ENCODE measurements at places on chromosomes 7 and 10.

- no peak for DNase-seq
Measured at GRCh38 chr10:7942316-7942715, 112.2 kb upstream of the GATA3 start.

- DNase-seq: no peak
Measured at GRCh38 chr10:8060010-8060703, 5.7 kb downstream of the GATA3 start.

DNA sequence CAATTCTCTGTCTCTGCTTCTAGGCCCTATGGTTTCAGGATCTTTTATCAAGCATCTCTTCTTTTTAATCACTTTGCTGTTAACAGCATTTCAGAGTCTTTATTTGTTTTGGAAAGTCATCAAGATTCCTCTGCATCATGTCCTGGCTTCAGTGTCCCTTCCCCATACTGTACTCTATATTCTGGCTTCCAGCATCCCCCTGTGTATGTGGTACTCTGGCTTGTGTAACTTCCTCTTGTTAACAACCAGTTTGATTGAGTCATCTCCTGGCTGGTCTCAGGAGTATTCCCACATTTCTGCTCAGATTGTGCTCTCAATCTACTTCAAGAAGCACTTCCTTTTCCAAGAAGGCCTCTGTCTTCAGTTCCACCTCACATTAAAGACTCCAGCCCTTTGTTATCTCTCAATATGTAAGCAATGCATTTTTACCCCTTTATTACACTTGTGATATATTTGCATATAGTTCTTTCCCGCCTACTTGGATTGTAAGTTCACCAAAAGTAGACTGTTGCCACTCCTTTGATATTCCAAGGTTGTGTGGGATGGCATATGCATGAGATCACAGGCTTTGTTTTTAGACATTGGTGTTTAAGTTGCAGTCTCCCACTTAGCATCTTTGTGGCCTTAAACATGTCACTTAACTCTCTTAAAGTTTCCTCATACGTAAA lies 15.1 kb upstream of the ATE1 start:
- DNase-seq: no peak

DNA sequence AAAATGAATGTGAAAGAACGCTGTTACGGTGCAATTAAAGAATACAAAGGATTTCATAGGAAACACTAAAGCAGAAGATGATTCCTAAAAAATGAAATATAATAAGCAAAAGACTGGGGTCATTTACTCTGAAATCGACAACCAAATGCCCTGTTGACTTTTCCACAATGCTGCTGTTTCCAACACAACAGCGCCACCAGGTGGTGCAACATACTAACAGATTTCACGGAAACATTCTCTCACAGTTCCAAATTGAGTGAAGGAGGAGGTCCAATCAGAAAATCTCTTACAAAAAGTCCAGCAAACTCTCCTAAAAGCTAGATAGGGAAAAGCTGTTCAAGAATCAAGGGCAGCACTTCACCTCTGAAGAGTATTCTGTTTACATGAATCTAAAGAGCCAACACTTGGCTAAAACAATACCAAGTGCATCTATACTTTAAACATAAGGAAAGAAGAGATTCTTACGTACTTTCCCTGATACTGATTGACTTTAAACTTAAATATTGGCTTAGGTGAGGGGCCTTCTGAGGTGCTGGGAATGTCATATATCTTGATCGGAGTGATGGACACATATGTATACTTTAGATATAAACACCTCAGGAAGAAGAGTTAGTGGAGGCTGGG lies 55.9 kb downstream of the UPF2 start:
- peak; percentile 47 for DNase-seq

- no peak for DNase-seq
Measured at GRCh38 chr10:985361-985760, 2.9 kb upstream of the GTPBP4 start.

DNA sequence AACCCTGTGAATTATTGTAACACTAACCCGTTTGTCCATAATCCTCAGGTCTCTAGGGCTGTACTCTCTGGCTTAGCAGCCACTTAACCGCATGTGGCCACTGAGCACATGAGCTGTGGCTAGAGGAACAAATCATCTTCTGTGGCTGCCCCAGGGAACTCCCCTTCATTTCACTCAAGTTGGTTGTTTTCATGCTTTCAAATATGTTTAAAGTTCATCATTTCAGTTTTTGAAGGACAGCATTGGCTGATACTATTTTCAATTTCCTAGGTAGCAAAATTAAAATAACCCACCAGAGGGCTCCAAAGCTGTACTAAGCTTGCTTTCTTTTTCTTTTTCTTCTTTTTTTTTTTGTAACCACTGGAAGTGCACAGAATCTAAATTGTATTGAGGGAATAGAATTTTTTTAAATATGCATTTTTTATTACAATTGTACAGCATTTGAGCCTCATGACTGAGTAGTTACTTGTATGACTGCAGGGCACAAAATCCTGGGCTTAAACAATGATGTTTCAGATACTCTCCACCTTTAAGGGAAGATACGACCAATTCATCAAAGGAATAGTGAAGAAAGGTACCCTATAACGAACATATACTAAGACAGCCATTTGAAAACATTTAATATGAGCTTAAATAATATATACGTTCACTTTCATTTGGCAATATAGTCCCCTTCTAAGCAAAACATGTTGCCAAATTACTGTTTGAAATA lies 38.6 kb downstream of the MRC1 start:
- DNase-seq: no peak

DNA sequence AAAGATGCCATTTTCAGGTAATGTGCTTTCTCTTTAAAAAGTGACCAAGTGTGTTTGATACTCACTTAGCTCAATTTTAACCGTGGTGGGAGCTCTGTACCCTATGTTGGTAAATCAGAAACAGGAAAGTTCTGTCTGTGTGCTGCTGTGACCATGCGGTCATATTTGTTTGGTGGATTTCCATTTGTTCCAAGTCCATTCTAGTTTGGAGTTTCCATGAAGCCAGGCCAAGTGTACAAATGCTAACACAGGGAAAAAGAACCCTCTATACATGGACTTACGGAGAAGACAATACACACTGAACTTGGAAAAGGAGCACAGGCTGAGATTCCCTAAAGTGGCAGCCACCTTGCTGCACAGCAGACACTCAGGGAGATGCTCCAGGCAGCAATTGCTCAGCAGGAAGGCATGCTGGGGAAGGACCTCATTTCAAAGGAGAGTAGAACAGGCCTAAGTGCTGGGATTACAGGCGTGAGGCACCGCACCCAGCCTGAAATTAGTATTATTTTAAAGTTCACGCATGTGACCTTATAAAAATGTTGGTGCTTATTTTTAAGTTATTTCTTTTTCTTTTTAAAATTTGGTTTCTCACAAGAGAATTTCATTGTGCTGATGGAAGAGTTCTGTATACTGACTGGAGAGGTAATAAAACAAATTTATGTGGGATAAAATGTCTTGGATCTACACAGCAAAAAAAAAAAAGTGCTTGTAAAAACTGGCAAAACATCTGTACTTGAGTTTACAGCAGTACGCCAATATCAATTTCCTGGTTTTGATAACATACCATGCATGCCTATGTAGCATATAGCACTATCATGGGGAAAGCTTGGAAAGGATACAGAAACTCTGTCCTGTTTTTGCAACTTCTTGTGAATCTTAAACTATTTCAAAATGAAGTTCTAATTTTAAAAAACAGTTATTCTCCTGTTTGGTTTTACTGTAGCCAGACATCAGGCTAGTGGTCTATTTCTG lies 436.2 kb downstream of the KCNMA1 start:
- no peak for DNase-seq

DNA sequence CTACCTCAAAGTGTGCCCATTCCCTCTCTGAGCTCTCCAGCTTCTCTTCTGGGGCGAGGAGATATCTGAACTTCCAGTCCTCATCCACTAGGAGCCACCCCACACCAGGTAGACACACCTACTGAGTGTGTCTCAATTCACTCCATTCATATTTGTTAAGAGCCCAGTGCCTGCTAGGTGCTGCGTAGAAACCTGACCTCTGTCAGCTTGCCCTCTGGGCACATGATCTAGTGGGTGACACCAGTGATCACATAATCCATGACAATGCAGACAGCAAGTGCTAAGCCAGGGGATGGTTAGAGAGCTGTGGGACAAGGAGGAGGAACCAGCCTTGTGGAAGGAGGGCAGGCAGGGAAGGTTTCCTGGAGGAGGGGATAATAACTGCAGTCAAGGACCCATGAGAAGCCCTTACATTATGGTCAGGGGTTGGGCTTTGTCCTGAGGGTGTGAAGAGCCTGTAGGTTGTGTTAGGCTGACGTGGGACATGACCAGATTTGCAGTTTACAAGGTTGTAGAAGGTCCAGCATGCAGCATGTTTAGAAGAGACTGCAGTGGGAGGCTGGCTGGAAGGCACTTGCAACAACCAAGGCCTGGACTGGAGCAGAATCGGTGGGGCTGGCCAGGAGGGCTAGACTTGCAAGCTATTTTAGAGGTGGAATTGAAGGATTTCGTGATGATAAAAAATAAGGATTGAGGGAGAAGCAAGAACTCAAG lies 81.8 kb downstream of the COL13A1 start:
- DNase-seq: peak; percentile 58

GRCh38 chr7:117012696-117013095 lies 59.4 kb downstream of the ST7 start:
- no peak for DNase-seq

GRCh38 chr7:103418241-103418640 lies 27.8 kb downstream of the SLC26A5 start:
- DNase-seq: no peak

DNA sequence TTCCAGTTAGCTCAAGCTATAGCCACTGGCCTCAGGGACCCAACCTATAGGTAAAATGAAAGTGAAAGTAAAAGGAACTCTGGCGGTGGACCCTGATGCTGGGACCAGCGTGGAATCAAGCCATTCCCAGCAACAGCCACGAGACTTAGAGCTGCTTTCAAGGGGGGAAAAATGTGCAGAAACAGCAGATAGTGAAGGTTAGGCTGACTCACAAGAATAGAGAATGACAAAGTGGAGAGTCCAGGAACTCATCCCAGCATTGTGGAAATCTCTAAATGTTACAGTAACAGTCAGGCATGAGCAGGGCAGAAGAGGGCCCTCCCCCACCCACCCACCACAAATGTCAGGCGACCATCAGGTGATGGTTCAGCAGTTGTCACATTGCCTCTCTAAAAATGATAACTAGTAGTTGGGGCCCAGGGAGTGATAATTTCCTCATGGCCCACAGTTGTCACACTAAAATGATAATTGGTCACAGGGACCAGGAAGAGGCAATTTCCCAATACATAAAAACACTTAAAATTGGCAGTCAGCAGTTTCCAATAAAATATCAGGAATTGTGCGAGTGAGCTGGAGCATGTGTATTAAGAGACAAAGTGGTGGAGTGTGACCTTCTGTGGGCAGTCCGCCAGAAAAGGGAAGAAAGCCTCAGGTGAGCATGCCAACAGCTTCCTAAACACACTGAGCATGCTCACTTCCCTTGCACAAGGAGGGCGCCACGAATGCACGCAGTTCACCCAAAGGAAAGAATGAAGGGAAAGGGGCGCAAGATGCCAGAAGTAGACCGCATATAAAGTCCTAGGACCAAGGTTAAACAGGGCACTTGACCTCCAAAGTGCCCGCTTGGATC lies 129.8 kb upstream of the PPP1R3A start:
- DNase-seq: no peak

- DNase-seq: no peak
Measured at GRCh38 chr10:101704331-101704730, 9.4 kb upstream of the FBXW4 start.

DNA sequence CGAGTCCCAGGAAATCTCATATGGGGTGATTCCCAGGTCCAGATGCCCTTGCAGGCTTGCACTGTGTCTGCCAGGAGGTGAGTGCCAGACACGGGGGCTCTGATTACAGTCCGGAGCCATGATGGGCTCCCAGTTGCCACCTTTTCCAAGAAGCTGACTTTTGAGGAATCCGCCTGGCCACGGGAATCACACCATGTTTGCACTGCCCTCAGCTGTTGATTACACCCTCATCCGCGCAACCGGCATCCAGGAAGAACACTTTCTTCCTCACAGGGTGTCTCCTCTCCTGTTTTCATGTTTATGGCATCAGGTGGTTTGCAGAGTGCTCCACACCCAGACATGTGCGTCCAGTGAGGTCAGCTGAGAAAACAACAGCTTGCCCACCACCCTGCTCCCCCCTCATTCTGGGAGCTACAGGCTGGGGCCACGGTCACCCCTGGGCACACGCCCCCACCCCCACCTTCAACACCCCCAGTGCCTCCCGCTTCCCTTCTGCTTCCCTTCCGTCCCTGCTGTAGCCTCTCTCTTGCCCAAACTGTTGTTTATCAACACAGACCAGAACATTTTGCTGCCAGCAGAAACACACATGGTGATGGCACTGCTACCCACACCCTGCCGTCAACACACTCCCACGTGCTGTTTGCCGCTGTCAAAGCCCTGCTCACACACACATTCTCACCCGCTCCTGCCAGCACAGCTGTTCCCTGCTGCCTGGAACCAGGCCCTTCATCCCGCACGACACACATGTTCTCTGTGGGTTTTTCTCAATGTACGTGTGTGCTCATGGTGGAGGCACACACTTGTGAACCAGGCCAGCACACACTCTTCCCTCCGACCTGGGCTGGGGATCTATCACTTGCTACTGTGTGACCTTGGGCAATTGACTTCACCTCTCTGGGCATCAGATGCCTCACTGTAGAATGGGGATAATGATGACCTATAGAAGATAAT lies 35.8 kb downstream of the DDIT4 start:
- DNase-seq: no peak

DNA sequence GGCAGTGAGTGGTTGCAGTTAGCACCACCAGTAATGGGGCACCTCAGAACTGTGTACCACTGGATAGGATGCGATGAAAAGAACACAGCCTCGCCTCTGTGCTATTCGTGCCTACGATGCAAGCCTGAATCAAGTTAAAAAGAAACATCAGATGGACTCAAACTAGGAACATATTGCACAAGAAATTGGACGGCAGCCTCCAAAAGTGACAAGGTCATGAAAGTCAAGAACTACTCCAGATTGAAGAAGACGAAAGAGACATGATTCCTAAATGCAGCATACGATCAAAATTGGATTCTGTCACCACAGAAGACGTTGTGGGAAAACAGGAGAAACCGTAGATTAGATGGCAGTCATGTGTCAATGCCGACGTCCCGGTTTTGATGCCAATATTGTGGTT lies 648.1 kb upstream of the FOXK1 start:
- DNase-seq: no peak

DNA sequence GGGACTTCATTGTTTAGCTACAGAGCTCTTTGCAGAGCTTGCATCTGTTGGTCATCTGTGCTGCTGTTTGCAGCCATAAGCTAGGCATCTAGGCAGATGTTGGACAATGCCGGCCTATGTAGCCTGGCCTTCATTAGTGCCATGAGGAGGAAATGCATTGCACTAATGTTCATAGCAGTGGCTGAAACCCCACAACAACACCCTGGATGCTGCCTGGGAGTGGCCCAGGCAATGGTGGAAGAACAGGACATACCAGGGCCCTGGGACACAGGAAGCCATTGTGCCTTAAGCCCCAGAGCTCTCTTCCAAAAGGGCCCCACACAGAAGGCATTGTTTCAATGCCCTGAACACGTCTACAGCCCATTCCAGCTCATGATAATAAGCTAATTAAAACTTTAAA lies 131.5 kb upstream of the LYZL1 start:
- no peak for DNase-seq

- DNase-seq: peak; percentile 24
Measured at GRCh38 chr7:91082852-91083495, 181.3 kb upstream of the FZD1 start.
